A549 treated with Hydrocortisone at 1 μM for 4 hours (cell line): ENCODE measurements at places on chromosomes 13 and 19. TPM values are rescaled to one million over a fixed set of nuclear protein-coding genes. Genes with fewer than 3 reads are reported as not detected.

The NPAS1 gene
- total RNA-seq, result 4.8 to 9.1 TPM (median 6.5 TPM) in 5 replicates

The MVB12A gene
- 29.3 to 41.6 TPM (median 39.4 TPM) in 5 replicates for total RNA-seq

The SMIM44 gene
- total RNA-seq, result not detected in 5 replicates

The MISP gene
- 73.4 to 86.5 TPM (median 79.6 TPM) in 5 replicates for total RNA-seq

The DACT3 gene
- total RNA-seq, result 0.24 to 0.31 TPM (median 0.29 TPM) in 5 replicates

The TDRD12 gene
- total RNA-seq, result 0.09 to 0.40 TPM (median 0.16 TPM) in 5 replicates

The SLC25A30 gene
- total RNA-seq, result 7.6 to 10.8 TPM (median 8.4 TPM) in 5 replicates

The COX6B2 gene
- total RNA-seq, result 0.56 to 0.99 TPM (median 0.66 TPM) in 5 replicates

The WDR88 gene
- 0.16 TPM in 1 of 5 replicates, not detected in the others for total RNA-seq

The RASAL3 gene
- total RNA-seq, result 0.10 TPM in 1 of 5 replicates, not detected in the others

The IPO5 gene
- 69.0 to 109 TPM (median 82.5 TPM) in 5 replicates for total RNA-seq

The PEPD gene
- 113 to 122 TPM (median 119 TPM) in 5 replicates for total RNA-seq

The VSTM1 gene
- 0.60 to 1.2 TPM (median 0.73 TPM) in 4 of 5 replicates, not detected in the other for total RNA-seq

The SH2D3A gene
- 15.8 to 19.9 TPM (median 17.4 TPM) in 5 replicates for total RNA-seq
